ENCODE measurements at places on chromosomes 2 and 18.

DNA sequence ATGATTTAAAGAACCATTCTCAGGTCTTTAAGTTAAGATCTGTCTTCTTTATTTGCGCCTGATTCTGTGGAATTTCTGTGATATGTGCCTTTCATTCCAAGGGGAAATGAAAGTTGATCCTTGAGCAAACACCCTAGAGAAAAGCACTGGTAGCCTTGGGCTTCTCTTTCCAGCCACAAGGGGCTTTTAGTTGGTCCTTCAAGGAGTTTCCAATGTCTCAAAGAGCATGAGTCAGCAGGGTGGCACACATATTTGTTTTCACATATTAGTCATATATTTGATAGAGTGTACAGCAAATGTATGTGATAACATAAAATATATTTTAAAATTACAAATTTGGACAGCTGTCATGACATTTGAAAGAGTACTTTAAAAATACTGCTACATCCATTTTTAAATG lies 339.5 kb downstream of the TXNL1 start:
- DNase-seq, result no peak

DNA sequence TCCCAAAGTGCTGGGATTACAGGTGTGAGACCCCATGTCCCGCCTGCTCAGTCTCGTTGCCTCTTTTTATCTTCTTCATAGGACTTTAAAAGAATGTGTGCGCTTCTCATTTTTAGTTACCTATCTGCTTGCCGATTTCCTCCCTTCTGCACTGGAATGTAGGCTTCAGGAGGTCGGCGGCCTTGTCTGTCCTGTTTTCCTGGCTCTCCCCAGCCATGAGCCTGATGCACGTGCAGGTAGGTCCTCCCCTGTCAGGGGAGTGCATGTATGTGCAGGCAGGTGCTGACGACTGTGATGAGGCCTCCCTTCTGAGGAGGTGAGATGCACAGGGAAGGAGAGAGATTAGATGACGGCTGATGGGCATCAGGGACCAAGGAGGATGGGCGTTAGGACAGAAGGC lies 13.6 kb upstream of the ATP6V1C2 start:
- no peak for DNase-seq

- no peak for DNase-seq
These were observed 11.2 kb downstream of the ZNF142 start for GRCh38 chr2:218648088-218648786.

DNA sequence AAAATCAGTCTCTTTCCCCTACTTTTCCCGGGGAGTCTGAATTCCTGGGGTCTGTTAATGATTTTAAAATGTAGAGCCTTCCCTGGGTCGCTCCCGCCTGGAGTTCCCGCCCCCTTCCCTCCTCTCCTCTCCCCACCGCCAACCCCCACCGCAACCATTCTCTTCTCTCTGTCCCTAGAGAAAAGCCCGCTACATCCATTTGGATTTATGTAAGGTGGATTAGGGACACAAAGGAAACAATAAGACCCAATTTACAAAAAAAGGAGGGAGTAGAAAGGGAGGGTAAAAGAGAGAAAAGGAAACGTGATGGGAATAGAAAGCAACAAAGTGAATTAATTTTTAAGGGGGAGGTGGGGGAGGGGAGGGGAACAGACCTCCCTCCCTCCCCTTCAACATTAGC lies 2.2 kb downstream of the EPHA4 start:
- DNase-seq, result no peak

DNA sequence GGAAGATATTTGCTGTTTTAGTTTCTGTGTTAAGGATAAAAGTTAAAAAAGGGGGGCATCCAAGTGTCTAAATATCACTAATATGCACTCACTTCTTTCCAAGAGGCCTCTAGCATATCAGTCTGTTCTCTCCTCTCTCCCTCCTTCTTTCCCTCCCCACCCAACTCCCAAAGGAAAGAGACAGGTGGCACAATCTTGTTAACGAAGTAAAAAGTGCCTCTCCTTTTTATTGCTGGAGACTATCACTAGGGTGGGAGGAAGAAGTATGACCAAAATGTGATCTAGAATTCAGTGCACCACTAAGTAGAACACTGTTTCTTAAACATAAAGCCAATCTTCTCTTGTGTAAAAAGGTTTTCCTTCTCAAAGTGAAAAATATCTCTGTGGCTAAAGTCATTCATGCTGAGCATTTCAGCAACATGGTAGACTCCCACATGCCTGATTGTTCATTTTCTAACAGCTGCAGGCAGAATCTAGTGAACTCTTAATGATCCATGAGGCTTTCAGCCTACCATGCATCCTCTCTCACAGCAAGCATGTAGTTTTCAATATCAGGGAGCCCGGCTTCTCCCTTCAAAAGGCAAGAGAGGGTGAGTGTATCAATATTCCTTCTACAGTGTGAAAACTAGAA lies 39.5 kb downstream of the RNU4ATAC start:
- DNase-seq, result no peak
